Kidney tubule cell (primary cell): ENCODE measurements at places on chromosomes 3 and 15.

DNA sequence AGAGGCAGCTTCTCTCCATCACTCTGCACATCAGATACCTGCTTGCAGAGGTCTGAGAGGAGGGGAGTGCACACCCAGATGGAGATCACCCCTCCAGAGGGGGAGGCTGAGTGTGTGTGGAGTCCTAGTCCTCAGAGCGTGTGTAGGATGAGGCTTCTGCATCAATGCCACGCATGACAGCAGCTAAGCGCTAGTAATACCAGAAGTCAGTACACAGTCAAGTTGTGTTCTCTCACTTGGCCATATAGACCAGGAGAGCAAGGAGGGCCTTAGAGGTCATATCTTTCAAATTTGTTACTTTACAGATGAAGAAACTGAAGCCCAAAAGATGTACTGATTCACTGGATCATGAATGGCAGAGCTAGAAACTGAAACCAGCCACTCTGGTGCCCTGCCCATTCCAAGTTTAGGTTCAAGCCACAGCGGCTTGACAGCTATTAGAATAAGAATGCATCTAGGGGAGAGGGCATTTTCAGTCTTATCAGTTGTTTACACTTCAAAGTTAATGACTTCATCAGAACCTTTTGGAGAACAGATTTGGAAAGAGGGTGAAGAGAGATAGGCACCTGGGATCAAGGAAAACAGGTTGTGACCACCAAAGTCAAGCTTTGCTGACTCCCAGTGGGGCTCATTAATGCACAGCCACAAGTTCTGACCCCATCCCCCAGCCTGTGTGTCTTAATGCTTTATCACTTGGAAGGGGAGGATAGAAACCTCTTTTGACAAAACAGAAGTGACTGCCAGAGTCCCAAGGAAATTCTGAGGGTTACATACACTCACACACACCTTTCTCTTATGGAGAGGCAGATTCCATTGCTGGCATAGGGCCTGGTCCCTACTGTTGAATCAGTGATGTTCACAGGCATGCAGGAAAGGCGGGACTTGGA lies 310.3 kb downstream of the CHST2 start:
- no peak for DNase-seq

DNA sequence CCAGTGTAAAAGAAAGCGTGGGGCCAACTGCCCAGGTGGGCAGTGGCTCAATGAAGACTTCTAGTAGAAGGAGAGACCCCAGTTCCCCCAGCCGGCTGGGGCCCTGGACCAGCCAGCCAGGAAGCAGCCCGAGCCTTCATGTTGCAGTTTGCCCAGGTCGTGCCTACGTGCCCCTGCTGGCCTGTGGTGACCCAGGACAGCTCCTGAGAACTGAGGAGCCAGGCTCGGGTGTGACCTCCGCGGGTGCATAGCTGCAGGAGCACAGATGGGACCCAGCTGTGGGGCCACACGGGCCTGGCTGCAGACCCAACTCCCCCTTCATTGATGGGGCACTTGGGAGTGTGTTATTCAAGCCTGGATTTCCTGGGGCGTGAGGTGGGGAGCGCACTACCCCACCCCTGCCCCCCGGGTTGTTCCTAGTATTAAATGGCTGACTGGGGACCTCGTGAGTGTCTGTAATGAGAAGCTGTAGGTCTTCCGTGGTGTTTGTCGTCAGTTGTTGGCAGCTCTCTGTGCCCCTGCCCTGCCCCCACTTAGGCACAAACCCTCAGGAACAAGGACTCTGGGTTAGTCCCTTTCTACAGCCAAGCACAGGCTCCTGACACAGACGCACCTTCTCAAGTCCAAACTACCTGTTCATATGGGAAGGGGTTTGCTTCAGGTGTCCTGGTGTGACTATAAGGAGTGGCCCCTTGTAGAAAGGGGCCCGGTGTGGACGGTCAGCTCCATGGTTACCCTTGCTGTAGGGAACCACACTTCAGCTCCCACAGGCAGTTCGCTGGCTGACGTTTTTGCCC lies 39.1 kb downstream of the IDH2 start:
- DNase-seq, result no peak

GRCh38 chr15:35519541-35520149 lies 26.3 kb downstream of the DPH6 start:
- DNase-seq, result peak; percentile 59

DNA sequence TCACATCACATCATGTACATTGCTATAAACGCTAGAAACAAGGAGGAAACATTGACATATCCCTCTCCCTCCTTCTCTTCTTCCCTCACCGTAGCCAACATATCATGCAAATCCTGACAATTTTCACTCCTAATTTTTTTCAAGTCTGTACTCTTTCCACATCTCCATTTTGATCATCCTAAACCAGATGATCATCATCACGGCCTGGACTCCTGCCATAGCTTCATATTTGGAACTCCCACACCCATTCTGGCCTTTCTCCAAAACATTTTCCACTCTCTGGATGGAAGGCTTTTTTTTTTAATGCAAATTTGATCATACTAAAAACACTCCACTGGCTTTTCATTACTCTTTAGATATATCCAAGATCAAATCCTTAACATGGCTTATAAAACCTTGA lies 248.0 kb upstream of the CNTN3 start:
- no peak for DNase-seq

GRCh38 chr15:69457304-69458280 lies 5.0 kb downstream of the RPLP1 start:
- DNase-seq, result peak; percentile 53

DNA sequence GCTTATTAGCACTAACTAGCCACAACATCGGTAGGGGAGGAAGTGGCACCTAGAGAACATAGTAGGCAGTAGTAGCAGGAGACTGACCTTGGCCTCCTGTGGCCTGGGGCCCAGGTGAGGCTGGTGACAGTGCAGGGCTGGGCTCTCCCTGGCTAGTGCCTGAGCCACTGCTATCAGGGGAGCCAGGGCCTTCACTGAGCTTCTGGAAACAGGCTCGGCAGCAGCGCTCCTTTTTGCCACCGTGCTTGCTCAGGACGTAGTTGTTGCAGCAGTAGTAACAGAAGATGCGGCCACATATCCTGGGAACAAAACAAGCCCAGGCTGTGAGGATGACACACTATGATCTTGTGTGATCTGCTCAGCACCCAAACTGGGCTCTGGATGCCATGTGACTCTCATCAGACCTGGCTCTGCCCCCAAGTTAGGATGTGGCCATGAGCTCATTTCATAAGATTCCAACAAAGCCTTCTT lies 15.1 kb downstream of the CXCR6 start:
- DNase-seq, result peak; percentile 42

DNA sequence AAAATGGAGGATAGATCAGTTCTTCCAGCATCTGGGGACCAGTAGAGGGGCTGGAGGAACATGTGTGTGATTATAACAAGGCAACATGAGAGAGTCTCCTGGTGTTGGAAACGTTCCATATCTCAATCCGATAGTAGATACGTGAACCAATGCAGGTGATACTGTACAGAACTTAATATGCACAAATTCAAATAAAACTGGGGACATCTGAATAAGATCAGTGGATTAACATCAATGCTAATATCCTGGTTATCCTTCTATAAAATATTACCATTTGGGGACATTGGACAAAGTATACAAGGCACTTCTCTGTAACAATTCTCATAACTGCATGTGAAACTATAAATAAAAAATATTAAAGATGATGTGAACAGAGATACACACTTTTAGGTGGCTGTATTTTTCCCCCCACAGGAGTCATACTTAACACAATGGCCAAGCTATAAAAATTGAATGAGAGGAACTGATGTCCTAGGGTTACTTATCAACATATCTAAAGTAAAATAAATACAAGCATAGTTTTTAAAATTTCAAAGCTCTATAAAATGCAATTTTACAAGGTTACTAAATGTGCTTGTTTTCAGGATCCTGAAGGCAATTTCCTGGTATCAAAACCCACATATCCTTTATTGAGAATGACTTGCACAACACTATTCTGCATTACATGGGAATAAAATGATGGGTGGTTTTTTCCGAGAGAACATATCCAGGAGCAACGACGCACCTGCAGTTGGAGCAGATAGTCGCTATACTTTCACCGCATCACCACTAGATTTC lies 31.1 kb upstream of the TJP1 start:
- DNase-seq, result no peak

- DNase-seq, result no peak
Measured at GRCh38 chr3:15831927-15832326, 34.1 kb upstream of the ANKRD28 start.
